H9 (cell line): ENCODE measurements at places on chromosomes 11 and 22. TPM values are rescaled to one million over a fixed set of nuclear protein-coding genes. Genes with fewer than 3 reads are reported as not detected.
A peak's percentile ranks its signal among the peaks of the same experiment; 100 is the strongest.

- no peak for DNase-seq
- H3K36me3 ChIP-seq, result peaks cover 51% of the 10 kb centered on the region
These were observed 27.0 kb downstream of the SBF1 start for GRCh38 chr22:50447576-50448551.

DNA sequence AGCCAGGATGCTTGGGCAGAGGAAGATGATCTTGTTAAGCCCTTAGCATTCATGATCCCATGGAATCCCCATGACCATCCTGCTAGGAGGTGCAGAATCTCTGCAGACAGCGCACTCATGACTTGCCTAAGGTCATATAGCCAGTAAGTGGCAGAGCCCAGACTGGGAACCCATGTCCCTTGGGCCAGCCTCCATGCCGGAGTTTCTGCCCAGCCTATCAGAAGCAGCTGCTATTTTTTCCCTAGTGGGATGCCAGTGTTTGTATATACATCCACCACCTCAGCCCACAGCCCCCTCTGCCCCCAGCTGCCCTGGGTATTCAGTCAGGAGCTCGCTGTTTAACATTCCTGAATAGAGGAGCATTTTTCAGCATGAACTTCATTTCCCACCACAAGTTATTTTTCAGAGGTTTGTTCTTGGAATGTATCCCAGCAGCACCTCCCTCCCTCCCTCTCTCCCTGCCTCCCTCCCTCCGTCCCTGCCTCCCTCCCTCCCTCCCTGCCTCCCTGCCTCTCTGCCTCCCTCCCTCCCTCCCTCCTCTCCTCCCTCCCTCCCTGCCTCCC lies 34.4 kb upstream of the SUSD2 start:
- H3K4me1 ChIP-seq, result peaks cover 14% of the 10 kb centered on the region
- peaks cover 4% of the 10 kb centered on the region for H3K36me3 ChIP-seq
- no peaks in the 10 kb centered on the region for H3K27me3 ChIP-seq
- DNase-seq, result peak; percentile 54

DNA sequence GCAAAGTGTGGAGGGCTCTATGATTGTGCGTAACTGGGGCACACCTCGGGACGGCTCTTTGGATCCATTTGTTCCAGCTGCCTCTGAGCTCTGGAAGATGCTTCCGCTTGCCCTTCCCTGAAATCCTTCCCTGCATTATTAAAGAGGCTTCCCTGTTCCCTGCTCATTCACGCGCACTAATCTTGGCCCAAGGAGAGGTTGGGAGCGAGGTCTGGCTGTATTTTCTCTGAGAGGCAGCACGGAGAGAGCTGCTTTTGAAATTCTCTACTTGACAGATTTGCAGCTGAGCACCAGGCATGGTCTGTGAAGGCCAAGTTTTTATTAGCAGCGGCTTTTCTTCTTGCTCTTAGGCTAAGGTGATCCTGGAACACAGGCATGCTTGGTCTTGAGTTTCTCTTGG lies 94.8 kb upstream of the NTM start:
- H3K36me3 ChIP-seq, result peaks cover 37% of the 10 kb centered on the region
- H3K4me1 ChIP-seq, result peaks cover 14% of the 10 kb centered on the region
- H3K4me3 ChIP-seq, result no peak overlapping the region
- no peaks in the 10 kb centered on the region for H3K27me3 ChIP-seq
- DNase-seq, result no peak
- no peak overlapping the region for H3K27ac ChIP-seq

GRCh38 chr11:1546077-1546535 lies 26.0 kb downstream of the DUSP8 start:
- no peak overlapping the region for H3K27ac ChIP-seq
- H3K27me3 ChIP-seq, result peaks cover 8% of the 10 kb centered on the region; the same call in 1 of the 2 replicates
- peak overlapping the region; percentile 50 for H3K4me3 ChIP-seq
- no peaks in the 10 kb centered on the region for H3K4me1 ChIP-seq

TRIM48 gene
- not detected in 2 replicates for total RNA-seq

KCNA4 gene
- not detected in 2 replicates for total RNA-seq
